Dermis microvascular lymphatic vessel endothelial cell (primary cell): ENCODE measurements at places on chromosomes 11 and 22. TPM values are rescaled to one million over a fixed set of nuclear protein-coding genes. Genes with fewer than 3 reads are reported as not detected.

Gene TCIRG1
- 40.1 and 65.4 TPM in 2 replicates for total RNA-seq

Gene ZBED5
- 9.4 and 11.4 TPM in 2 replicates for total RNA-seq

Gene BATF2
- total RNA-seq: 0.39 and 0.63 TPM in 2 replicates

Gene DNAJB7
- total RNA-seq: not detected in 2 replicates

Gene KDM4E
- total RNA-seq: not detected in 2 replicates

Gene OR51A7
- not detected in 2 replicates for total RNA-seq

Gene MORC2
- 12.6 and 15.8 TPM in 2 replicates for total RNA-seq

Gene SLC22A8
- not detected in 2 replicates for total RNA-seq

Gene OR5D18
- not detected in 2 replicates for total RNA-seq

Gene KCTD17
- 50.6 and 74.3 TPM in 2 replicates for total RNA-seq

Gene OR5T3
- total RNA-seq: not detected in 2 replicates

Gene SPTBN2
- 18.1 and 22.6 TPM in 2 replicates for total RNA-seq

Gene HTR3B
- not detected in 2 replicates for total RNA-seq

Gene ATL3
- 85.6 and 87.2 TPM in 2 replicates for total RNA-seq

Gene TSGA10IP
- not detected in 2 replicates for total RNA-seq

Gene SAA2
- total RNA-seq: not detected in 2 replicates

Gene MUC6
- not detected in 2 replicates for total RNA-seq

Gene CLDN5
- total RNA-seq: 560 and 793 TPM in 2 replicates

Gene UBQLN3
- not detected in 2 replicates for total RNA-seq

Gene CLCF1
- 1.7 and 2.4 TPM in 2 replicates for total RNA-seq

Gene ZNF280B
- 0.26 and 0.38 TPM in 2 replicates for total RNA-seq

Gene TH
- 0.13 TPM in 1 of 2 replicates, not detected in the other for total RNA-seq

Gene KRTAP5-7
- not detected in 2 replicates for total RNA-seq

Gene XKR3
- not detected in 2 replicates for total RNA-seq

Gene RASGRP2
- 1.8 and 2.7 TPM in 2 replicates for total RNA-seq

Gene MMP13
- total RNA-seq: not detected in 2 replicates

Gene BACE1-AS
- total RNA-seq: 1.4 and 1.9 TPM in 2 replicates

Gene C22orf31
- total RNA-seq: not detected in 2 replicates

Gene NOL12
- 15.9 and 17.6 TPM in 2 replicates for total RNA-seq

Gene IGLL1
- total RNA-seq: not detected in 2 replicates

Gene RFPL1
- not detected in 2 replicates for total RNA-seq

Gene RAB6A
- total RNA-seq: 80.4 and 90.9 TPM in 2 replicates

Gene C2CD2L
- total RNA-seq: 1.7 and 3.4 TPM in 2 replicates

Gene MGAT3
- total RNA-seq: not detected in 2 replicates

Gene NLRP10
- total RNA-seq: under 0.01 TPM in 1 of 2 replicates, not detected in the other

Gene APOL4
- 3.6 and 7.1 TPM in 2 replicates for total RNA-seq

Gene ME3
- total RNA-seq: 25.7 and 29.5 TPM in 2 replicates

Gene LRRC74B
- total RNA-seq: not detected in 2 replicates

Gene CNIH2
- 0.25 TPM in 1 of 2 replicates, not detected in the other for total RNA-seq

Gene PANX2
- total RNA-seq: 0.13 and 0.63 TPM in 2 replicates

Gene NRIP3
- 0.63 and 1.2 TPM in 2 replicates for total RNA-seq

Gene OR6A2
- total RNA-seq: under 0.01 and 0.25 TPM in 2 replicates

Gene YPEL1
- 2.4 and 5.2 TPM in 2 replicates for total RNA-seq

Gene APOBEC3F
- 3.4 and 4.4 TPM in 2 replicates for total RNA-seq

Gene OR52K2
- total RNA-seq: not detected in 2 replicates

Gene TMEM25
- total RNA-seq: 14.0 and 15.8 TPM in 2 replicates

Gene PNPLA5
- not detected in 2 replicates for total RNA-seq

Gene HEPN1
- under 0.01 TPM in 1 of 2 replicates, not detected in the other for total RNA-seq

Gene PRODH
- not detected in 2 replicates for total RNA-seq

Gene LRRC75B
- total RNA-seq: 2.6 and 4.6 TPM in 2 replicates

Gene OR4D5
- total RNA-seq: not detected in 2 replicates
